ENCODE measurements at places on chromosomes 6 and 20.
A peak's percentile ranks its signal among the peaks of the same experiment; 100 is the strongest.

DNA sequence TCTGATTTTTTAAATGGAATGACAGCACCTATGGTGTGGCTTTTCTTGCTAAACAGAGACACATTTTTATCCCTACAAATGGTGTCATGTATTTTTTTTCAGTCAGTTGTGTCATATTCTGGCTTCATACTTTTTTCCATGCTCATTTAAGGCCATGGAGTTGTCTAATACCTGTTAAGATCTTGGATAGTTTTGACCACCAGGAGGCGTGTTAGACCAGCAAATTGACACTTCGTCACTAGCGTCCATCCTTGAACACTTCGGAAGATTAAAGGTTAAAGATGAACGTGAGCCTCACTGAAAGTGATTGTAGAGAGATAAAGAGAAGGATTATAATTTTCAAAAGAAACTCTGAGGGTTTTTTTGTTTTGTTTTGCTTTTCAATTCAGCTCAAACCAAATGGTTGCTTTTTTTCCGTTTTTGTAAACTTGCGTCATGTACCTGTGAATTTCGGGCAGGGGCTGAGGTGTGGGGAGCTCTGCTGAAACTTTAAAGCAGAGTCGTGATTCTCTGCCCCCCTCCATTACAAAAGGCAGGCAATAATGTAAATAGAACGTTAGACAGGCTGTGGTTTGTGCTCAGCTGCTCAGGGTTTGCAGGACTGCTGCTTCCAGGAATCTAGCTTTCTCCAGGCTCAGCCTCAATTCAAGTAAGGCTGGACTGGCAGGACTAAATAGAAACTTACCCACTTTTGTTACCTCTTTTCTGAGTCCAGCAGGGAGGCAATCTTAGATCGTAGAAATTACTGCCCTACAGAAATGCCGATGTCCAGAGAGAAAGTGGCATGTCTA, 245.1 kb downstream of the FOXA2 start:
- peak; percentile 4 for DNase-seq

DNA sequence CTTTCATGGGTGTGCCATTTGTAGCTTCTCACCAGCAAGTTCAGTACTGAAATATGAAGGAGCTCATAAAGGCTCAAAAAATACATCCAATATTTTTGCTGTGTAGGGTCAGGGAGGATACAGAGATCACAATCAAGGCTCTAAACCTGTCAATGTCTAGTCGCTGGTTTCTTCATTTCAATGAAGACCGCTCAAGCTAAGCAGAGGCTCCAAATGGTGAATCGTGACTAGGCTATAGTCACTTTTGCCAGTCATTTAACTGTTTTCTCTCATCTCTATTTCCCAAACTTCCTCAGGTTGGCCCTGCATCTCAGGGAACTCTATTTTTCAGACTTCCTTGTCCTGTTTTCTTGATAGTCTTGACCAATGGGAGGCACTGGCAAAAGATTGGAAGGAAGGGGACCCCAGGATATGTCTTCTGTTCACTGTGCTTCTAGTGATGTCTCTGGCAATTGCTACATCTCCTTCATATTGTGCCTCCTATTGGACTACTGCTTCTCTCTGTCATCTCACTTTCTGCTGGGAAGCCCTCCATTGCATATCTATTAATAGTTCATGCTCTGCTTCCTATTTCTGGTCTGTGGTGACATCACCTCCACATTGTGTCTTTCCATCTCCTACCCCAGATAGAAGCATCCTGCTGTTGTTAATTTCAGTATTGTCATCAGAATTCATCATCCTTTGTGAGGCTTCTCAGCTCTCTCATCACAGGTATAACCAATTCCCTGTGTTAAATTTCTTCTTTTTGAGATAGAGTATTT, 87.7 kb upstream of the FAM184A start:
- DNase-seq = no peak

DNA sequence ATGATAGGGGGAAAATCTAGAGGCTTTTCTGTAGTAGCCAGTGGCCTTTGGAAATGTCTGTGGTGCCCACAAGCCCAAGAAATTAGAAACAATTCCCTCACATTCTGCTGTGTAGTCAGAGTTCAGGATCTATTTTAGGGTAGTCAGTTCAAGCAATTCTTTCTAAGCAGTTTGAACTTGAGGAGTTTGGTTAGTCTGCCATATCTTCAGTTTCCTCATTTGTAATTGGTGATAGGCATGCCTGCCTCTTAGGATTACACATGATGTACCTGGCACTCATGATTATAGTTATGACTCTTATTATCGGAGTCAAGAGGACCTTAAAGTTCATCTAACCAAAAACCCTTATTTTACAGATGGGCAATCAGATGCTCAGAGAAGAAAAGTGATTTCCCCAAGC, 21.2 kb upstream of the MEP1A start:
- no peak for DNase-seq

DNA sequence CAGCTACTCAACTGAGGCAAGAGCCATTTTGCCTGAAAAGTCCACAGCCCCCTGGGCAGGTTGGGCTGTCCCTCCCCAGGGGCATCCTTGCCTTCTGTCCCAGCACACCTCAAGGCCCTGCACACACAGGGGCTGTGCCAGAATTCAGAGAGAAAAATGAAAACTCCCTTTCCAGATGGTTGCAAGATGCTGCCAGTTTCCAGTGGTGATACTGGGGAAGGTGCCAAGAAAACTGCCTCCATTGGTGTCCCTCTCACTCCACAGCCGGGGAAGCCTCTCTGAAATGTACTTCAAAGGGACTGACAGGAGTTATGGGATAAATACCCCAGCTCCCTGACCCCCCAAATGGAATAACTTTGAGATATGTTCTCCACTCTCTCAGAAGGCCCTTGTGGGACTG, 154.2 kb upstream of the MAFB start:
- DNase-seq = no peak

DNA sequence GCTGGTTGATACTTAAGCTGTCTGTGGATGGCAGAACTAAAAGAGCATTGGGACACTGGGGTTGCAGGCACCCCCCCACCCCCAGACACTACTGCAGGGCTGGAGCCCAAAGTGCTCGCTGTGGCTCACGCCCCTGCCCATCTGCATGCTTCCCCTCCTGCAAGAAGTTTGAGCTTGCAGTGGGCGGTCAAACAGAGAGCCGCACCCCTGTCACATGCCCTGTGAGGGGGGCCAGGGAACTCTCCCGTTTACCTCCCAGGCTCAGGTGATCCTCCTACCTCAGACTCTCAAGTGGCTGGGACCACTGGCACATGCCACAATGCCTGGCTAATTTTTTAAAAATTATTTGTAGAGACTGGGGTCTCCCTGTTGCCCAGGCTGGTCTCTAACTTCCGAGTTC, 63.3 kb downstream of the RIOK1 start:
- no peak for DNase-seq

GRCh38 chr6:110475066-110475653, 1.3 kb downstream of the SLC22A16 start:
- DNase-seq = no peak
